ENCODE measurements at places on chromosomes 7 and 10. TPM values are rescaled to one million over a fixed set of nuclear protein-coding genes. Genes with fewer than 3 reads are reported as not detected.

Gene ORC5
- total RNA-seq = 20.2 TPM

Gene MORN4
- total RNA-seq = 2.8 TPM

DNA sequence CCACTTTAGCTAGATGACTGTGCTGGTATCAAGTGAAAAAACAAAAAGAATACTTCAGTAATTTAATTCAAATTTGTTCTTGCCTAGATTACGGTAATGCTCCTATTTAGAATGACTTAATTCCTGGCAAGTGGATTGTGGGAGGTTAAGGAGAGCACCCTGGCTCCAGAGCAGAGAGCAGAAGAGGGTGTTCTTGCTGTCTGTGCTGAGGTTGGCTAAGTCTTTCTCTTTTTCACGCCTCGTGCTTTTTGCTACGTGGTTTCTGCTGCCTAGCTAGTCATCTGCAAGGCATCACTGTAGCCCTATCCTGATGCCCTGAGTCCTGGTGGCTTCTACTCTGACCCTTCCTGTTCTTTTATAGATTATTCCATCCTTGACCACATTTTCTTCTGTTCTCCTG lies 101.4 kb downstream of the INSYN2A start:
- DNase-seq = no peak
- H3K27me3 ChIP-seq = no peaks in the 10 kb centered on the region
- H3K36me3 ChIP-seq = no peaks in the 10 kb centered on the region
- no peaks in the 10 kb centered on the region for H3K4me1 ChIP-seq

Gene SLC26A5
- not detected for total RNA-seq

Gene NAT16
- total RNA-seq = not detected

GRCh38 chr10:44261296-44261695 lies 123.6 kb downstream of the CXCL12 start:
- no peak for DNase-seq
- H3K4me3 ChIP-seq = no peak overlapping the region
- H3K36me3 ChIP-seq = no peaks in the 10 kb centered on the region
- H3K4me1 ChIP-seq = no peaks in the 10 kb centered on the region
- H3K27ac ChIP-seq = no peak overlapping the region

DNA sequence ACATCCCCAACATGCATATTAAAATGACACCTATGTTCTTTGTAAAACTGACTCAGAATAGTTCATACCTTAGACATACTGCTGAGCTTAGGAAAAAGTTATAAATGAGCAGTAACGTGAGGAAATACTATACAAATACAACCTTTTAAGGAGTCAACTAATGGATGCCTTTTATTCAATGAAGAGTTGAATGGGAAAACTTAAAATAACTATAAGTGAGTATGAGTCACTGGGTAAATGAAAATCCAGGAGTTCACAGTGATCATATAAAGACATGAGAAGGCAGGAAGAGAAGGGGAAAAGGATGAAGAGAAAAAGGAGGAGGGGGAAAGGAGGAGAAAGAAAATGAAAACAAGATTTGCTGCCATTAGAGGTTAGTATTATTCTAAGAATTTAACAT lies 157.8 kb upstream of the PCDH15 start:
- no peaks in the 10 kb centered on the region for H3K4me1 ChIP-seq
- H3K36me3 ChIP-seq = no peaks in the 10 kb centered on the region
- H3K4me3 ChIP-seq = no peak overlapping the region
- no peak for DNase-seq
- H3K27me3 ChIP-seq = no peaks in the 10 kb centered on the region

Gene ANKRD30A
- total RNA-seq = not detected

GRCh38 chr10:97596101-97597082 lies 6.9 kb downstream of the C10orf62 start:
- H3K4me1 ChIP-seq = no peaks in the 10 kb centered on the region
- H3K27ac ChIP-seq = no peak overlapping the region
- no peaks in the 10 kb centered on the region for H3K27me3 ChIP-seq
- H3K4me3 ChIP-seq = no peak overlapping the region

DNA sequence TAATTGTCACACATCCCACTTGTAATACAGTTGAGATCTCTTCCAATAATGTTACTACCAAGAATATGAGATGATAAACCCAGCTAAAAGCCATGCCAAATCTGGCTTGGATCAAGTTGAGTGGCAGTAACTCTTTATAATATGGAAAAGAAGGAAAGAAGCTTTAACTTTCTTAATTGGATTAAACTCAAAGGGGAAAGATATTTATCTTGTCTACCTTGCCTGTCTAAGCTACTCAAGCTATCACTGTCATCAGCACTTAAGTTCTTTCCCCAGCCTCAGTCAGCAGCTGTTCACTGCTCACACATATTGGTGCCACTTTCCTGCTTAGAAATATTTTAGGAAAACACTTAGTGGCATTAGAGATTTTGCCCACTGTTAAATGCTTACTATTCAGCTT lies 350.7 kb downstream of the IPMK start:
- DNase-seq = no peak
- no peak overlapping the region for H3K4me3 ChIP-seq
- H3K36me3 ChIP-seq = no peaks in the 10 kb centered on the region

Gene NUDT1
- 22.9 TPM for total RNA-seq

DNA sequence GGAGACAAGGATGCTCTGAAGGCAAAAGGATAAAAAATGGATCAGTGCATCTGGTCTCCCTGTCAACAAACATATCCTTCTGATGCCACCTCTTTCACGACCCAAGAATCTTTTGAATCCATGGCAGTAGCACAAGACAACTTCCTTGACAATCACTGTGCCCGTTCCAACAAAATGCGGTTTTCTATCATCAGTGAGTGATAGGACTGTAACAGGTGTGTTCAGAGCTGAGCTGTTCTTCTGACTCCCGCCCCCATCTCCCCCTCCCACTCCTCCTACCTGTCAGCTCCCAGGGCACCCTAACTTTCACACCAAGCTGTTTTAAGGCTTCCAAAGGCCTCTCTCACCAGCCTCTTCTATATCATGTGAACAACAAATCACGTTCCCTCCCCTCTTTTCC lies 74.8 kb downstream of the PARD3 start:
- no peaks in the 10 kb centered on the region for H3K27me3 ChIP-seq
- no peak for DNase-seq
- no peaks in the 10 kb centered on the region for H3K36me3 ChIP-seq
- H3K4me3 ChIP-seq = no peak overlapping the region

Gene CALHM3
- not detected for total RNA-seq

All from B cell (primary cell).